ENCODE measurements at places on chromosomes 16 and 17. TPM values are rescaled to one million over a fixed set of nuclear protein-coding genes. Genes with fewer than 3 reads are reported as not detected.

Gene CCL7
- polyA plus RNA-seq: not detected

Gene ZACN
- not detected for polyA plus RNA-seq

Gene PRSS22
- polyA plus RNA-seq: not detected

Gene XAF1
- not detected for polyA plus RNA-seq

Gene KRTAP4-3
- not detected for polyA plus RNA-seq

Gene OR1F1
- 0.25 TPM for polyA plus RNA-seq

Gene TMEM231
- 10.9 TPM for polyA plus RNA-seq

Gene TRIM16
- polyA plus RNA-seq: 10.7 TPM

Gene ABCA10
- polyA plus RNA-seq: not detected
